Stimulated activated CD4-positive, alpha-beta T cell treated with anti-CD3 and anti-CD28 coated beads, Interleukin-2, amount 100 ng/mL, for 48 hours (primary cell): ENCODE measurements at places on chromosomes 6 and 20.

GRCh38 chr6:795046-795685 is 102.2 kb upstream of the EXOC2 start:
- DNase-seq = no peak

DNA sequence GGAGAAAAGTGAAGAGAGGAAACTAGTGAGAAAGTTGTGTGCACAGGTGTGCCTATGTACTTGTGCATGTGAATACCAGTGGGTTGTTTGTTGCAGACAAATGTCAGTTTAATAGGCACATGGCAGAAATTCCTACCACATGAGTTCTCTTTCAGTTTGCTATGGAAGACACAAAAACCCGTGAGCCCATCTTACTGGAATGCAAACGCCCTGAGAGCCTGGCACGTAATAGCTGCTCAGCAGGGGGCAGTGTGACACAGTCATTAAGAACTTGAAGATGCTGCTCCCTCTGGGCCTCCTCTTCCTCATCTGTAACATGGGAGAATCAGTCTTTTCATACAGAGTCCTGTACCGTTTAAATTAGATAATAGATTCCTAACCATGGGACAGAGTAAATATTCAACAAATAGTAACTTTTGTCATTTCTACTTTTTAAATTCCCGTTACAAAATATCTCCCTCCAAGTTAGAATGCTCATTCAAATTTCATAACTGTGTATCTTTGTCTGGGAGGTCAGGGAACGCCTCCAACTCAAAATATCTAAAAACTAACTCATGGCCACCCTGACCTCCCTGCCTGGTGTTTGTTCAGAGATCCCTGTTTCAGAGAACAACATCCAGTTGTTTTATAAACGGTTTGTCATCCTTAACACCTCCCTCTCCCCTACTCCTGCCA is 802.9 kb downstream of the MAFB start:
- no peak for DNase-seq

DNA sequence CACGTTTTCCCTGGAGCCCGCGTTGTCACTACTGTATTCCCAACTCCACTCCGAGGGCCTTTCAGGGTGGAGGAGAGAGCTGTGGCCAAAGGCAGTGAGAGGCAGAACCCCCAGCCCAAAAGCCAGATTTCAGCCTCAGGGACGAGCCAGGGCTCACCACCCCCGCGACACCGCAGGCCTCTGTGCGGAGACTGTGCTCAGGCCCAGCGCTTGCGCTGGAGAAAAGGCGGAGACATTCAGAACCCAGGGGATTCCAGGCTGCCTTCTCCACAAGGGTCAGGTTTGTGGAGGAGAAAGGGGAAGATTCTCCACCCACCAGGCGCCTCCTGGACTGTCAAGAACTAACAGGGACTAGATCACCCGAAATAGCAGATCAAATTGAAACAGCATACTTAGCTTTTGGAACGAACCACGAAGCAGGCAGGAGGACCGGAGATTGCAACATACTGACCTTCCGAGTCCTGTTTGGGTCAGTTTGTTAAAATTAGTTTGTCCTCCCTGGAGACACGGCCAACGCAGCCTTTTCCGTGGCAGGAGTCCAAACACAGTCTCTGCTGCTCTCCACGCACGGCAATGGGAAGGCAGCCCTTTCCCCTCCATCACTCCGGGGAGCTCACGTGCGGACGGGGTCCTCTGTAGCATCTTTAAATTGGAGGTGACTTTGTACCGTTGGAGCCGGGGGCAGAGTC is 14.4 kb downstream of the DLL1 start:
- no peak for DNase-seq

- no peak for DNase-seq
Observed at GRCh38 chr20:846894-847278, 13.4 kb downstream of the FAM110A start.

DNA sequence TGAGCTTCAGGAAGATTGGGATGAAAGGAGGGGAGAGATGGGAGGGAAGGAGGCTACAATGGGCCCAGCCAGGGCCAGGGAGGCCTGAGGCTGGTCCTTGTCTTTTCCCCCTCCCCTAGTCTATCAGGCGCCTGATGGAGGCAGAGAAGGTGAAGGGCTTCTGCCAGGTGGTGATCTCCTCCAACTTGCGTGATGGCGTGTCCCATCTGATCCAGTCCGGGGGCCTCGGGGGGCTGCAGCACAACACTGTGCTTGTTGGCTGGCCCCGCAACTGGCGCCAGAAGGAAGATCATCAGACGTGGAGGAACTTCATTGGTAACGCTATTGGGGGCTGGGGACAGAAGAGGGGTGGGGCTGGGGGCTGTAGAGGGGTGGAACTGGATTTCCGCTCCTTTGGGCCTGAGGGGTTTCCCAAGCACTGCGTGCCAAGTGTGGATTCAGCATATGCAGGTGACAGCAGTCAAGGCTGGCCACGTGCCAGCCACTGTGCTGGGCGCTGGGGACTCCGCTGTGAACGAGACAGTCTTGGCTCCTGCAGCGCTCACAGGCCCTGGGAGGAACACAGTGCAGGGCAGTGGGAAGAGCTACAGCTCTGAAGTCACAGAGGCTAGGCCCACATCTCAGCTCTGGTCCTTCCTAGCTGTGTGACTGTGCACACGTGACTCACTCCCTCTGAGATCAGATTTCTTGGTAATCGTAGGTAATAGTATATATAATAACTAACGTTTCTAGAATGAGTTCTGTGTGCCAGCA is 22.7 kb downstream of the SLC12A5 start:
- no peak for DNase-seq

- no peak for DNase-seq
Observed at GRCh38 chr6:101956961-101957360, 563.5 kb downstream of the GRIK2 start.

DNA sequence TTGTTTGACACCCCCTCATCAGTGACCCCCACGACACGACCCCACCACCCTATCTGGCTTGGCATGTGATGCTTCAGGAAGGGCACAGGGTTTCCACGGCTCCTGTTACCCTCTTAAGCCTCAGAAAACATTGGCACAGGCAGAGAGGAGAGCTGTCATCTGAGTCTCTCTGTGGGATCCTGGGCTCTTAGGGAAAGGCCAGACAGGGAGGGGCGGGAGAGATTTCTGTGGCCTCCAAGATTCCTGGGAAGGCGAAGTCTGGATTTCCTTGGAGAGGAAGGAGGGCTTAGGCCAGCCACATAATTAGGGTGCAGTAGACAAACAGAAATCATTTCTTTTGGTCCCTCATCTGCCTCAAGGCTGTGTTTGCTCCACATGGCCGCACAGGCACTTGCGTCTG is 191.6 kb upstream of the SNX9 start:
- DNase-seq = no peak

DNA sequence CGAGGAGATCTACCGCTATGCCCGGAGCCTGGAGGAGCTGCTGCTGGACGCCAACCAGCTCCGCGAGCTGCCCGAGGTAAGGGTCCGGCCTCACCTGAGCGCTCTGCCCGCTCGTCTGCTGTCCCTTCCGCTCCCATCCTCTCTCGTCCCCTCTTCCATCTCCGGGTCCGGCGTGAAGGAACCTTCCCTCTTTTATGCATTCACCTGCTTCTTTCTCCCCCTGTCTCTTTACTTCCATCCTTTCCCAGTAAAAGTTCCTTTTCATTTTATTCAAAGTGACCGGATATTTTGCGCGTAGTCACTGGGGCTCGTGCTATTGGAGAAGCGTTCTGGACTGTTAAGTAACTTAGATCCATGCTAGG is 516 bp downstream of the LRRC1 start:
- no peak for DNase-seq

GRCh38 chr20:24779131-24779530 is 169.9 kb upstream of the CST7 start:
- no peak for DNase-seq

DNA sequence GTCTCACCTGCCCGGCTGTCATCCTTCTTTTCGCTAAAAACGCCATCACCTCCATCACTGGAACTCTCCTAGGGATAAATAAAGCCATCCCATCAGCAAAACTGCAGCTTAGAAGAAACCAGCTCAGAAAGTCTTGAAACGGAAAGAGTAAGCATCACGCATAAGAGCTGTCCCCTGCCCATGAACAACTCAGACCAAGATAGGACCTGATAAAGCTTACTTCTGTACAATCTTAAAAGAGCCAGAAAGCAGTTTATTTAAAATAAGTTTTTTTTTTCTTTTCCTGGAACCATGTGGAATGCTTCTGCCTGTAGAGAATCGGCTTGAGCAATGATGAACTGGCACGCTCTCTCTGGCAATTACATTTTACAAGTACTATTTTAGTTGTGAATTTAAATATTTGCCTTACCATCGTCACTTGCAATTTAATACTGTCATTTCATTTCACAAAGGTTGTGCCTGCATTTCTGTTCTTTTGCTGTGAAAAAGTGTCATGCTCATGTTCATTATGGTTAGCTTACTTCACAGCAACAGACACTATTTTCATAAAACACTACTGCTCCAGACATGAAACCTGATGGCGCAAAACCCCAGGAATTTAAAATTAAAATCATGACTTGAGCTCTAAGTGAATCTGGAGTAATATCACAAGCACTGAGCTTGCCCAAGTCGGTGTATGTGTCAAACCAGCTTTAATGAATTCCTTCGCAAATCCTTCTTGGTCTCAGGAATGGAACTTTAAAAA is 59.6 kb upstream of the EMILIN3 start:
- DNase-seq = no peak

- DNase-seq = no peak
Observed at GRCh38 chr20:5877128-5877527, 73.2 kb downstream of the TRMT6 start.

GRCh38 chr6:91497770-91498169 is 910.9 kb upstream of the MAP3K7 start:
- DNase-seq = no peak
